ENCODE measurements at places on chromosomes 1 and 21. TPM values are rescaled to one million over a fixed set of nuclear protein-coding genes. Genes with fewer than 3 reads are reported as not detected.
A peak's percentile ranks its signal among the peaks of the same experiment; 100 is the strongest.

GRCh38 chr21:28738882-28739281, 253.8 kb downstream of the LTN1 start:
- no peak for DNase-seq

- no peak for DNase-seq
Measured at GRCh38 chr1:45957684-45958083, 154.3 kb downstream of the MAST2 start.

GRCh38 chr1:153397051-153397923, 6.4 kb upstream of the S100A8 start:
- DNase-seq: no peak

DNA sequence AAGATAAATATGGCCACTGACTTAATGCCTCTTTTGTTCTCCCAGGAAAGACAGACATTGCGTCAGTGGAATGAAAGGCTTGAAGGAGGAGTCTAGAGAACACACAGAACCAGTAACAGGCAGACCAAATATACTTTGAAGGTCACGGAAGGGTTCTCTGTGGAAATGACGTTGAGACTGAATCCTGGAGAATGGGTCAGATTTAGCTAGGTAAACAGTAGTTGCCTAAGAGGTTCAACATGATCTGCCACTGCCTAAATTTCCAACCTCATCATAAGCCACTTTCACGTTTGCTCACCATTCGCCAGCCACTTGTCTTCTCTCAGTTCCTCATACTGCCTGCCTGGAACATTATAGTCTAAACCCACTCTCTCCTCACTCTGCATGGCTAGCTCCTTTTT, 20.5 kb downstream of the PLA2G4A start:
- peak; percentile 53 for DNase-seq

DNA sequence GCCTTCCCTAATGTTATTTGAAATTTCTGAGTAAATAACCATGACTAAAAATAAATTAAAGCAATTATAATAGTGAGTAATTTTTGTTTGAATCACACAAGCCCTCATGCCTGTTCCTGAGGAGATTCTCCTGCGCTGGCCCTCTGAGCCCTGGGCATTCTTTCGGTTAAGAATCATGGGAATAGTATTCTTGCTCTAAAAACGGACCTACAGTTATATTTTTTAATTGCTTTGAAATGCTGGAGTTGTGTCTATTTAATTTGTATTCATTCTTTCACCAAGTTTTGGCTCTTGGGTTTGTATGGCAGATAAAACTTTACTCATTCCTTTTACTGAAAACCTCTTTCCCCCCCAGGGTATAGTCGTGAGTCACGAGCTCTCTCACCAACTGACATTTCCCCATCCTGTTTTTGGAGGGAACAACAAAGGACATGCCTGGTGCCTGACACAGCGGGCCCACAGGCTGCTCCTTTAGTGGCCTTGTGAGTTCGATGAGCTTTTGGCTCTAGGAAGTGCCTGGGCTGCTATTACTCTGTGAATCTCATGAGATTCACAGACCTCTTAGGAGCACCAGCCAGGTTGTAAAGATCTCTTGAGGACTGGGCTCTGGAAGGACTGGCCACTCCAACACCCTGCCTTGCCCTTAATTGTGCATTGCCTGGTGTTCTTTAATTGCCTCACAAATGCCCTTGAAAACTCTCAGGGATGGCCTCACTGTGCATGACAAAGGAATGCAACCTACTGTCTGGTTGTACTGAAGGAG, 58.6 kb downstream of the DDR2 start:
- peak; percentile 90 for DNase-seq

DNA sequence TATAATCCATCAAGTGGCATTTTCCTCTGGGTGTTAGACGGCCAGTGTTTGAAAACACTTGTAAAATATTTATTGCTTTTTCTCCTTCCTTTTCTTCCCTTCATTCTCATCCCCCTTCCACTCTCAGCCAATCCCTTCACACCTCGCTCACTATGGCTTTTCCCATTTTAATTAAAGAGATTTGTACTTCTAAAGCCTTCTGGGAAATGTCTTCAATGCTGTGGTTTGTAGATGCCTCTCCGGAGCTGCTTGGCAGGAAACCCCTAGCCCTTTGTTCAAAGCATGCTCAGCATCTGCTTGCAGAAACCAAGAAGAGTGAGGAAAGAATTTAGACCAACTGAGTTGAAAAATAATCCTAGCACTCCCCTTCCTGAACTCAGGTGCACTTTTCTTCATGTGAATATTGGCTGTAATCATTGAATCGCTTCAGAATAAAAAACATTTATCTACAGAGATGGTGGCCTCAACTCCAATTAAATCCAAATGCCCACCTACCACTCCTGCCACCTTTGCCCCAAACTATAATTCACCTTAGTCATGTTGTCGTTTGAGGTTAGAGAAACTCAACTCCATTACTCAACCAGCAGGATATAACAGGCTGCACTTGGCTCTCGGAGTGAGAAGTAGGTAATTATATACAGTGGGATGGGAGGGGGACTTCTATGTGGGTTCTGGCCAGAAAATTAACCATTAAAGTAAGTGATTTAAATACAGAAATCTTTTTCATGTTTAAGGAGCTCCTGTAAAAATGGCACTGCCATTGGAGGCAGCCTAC, 659.4 kb upstream of the CAMK1G start:
- no peak for DNase-seq

DNA sequence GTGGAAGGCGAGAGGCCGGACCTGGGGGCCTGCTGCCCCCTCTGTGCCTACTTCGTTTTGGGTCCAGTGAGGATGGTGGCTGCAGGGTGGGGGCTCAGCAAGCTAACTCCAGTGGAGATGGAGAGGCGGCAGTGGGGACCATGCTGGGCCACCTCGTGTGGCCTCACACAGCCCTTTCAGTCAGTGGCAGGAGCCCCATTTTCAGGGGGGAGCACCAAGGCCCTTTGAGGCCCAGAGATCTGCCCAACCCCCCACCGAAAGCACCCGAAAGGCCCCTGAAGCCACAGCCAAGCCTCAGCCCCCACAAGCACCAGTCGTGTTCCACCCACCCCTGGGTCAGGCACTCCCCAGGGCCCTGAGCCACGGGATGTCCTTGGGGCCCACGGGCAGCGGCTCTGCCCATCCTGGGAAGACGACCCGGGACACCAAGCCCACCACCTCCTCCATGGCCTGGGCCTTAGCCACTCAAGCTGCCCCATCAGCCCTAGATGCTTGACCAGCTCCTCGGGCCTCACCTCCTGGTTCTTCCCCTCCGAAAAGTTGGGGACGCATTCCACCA, 345 bp downstream of the FTCD start:
- no peak for DNase-seq

GRCh38 chr1:204128964-204129896, 22.6 kb downstream of the ETNK2 start:
- peak; percentile 82 for DNase-seq

DNA sequence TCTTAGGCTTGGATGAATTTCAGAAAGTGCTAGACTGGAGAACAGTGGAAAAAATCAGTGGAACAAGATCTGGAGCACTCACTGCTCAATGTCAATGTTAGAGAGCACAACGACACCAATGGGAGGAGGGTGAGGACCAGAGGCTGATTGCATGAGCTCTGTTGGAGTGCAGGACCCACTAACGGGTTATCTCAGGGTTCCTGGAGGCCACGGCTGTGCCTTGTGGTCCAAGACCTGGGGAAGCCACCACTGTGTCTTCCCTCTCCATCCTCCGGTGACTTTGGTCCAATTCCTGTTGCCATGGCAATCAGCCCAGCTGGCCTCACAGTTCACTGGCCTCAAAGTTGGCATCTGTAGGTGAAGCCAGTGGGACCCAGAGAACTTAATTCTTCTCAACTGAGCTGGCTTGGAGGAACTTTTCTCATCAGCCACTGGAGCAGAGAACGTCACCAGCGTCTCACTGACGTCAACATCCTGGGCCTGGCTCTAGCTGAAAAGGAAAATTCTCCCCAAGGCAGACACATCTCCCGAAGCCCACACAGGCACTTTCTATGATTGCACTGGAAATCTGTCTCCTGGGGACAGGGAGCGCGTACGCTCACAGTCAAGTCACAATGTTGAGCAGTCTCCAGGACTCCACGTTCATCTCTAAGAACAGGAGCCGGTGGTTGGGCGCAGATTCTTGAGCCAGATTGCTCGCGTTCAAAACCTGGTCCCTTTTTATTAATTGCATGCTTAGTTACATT, 21.9 kb upstream of the GPR157 start:
- no peak for DNase-seq

DNA sequence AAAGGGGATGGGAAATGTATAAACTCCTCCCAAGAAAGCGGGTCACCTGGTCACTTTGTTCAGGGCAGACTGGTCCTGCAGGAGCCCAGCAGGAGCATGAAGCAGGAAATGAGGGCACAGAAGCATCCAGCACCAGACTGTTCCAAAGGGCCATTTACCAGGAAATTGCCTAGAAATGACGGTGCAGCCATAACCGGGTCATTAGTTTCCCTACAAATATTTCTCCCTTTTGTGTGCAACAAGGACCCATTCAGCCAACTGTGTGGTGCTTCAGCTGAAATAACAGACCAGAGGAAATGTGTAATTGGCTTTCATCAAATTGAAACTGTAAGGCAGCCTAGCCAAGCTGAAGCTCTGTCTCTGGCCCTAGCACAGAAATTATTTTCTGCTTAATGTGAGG, 7.6 kb upstream of the CTTNBP2NL start:
- DNase-seq: peak; percentile 43

DNA sequence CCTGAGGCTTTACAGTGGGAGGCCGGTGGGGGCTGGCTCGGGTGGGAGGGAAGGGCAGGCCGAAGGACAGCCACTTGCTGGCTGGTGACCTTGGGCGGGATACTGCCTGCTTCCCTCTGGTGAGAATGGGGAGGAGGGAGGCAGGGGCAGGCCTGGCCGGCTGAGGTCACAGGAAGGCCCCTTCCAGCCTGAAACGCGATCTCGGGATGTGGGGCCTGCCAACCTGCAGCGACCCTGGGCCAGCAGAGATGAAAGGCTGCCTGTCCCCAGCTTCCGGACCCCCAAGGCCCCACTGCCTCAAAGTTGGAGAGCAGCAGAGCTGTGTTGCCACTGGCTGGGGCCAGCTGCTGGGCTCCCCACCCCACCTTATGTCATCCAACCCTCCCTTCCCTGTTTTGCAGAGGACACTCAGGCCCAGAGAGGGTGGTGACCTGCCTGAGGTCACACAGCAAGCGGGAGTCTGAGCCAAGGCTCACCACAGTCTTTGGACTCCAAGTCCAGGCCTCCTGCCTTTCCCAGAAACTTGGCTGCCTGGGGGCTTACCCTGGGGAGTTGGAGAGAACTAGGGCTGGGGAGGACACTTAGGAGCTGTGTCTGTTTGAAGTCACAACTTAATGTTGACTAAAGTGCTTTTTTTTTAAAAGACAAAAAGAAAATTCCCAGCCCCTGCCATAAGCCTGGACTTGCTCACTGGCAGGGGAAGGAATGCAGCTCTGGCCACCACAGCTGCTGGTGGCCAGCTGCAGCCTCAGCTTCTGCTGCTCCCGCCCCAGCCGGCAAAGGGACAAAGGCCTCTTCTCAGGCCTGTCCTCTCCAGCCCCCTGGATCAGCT, 14.8 kb upstream of the WASF2 start:
- no peak for DNase-seq

GRCh38 chr1:207946756-207947155, 35.8 kb upstream of the CD34 start:
- no peak for DNase-seq

GRCh38 chr1:21647431-21648351, 21.5 kb downstream of the RAP1GAP start:
- no peak for DNase-seq

DNA sequence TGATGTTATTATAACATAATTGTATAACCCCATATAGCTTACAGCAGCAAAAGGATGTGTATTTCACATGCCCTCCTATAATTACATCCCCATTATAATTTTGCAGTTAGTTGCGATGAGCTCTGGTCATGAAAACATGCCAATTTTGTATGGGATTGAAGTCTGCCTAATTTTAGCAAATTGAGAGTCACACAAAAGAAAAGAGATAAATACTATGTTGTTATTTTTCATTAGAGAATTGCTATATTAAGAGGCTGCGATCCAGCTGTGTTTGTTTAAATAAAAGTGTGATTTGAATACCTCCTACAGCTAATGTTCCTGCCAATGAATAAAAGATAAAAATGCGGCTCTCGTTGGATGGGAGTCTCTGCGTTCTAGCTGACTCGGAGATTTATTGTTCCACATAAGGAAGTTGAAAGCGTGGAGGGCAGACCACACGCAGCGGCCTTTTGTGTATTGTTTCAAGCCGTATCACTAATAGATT, 461.0 kb upstream of the NFIA start:
- DNase-seq: peak; percentile 82

GRCh38 chr1:35300376-35300775, 31.9 kb downstream of the ZMYM4 start:
- no peak for DNase-seq

- DNase-seq: no peak
Measured at GRCh38 chr1:1164701-1165451, 8.8 kb upstream of the TTLL10 start.

Gene TNFSF18
- not detected for total RNA-seq

Gene IL19
- total RNA-seq: not detected

Gene S100A1
- total RNA-seq: not detected

Gene NPL
- 6.9 TPM for total RNA-seq

Gene AK5
- 0.94 TPM for total RNA-seq

Gene KLHDC7A
- not detected for total RNA-seq

All from A673 (cell line).